ENCODE measurements at places on chromosomes 5 and 9. TPM values are rescaled to one million over a fixed set of nuclear protein-coding genes. Genes with fewer than 3 reads are reported as not detected.

The ACER2 gene
- 3.9 TPM for total RNA-seq

DNA sequence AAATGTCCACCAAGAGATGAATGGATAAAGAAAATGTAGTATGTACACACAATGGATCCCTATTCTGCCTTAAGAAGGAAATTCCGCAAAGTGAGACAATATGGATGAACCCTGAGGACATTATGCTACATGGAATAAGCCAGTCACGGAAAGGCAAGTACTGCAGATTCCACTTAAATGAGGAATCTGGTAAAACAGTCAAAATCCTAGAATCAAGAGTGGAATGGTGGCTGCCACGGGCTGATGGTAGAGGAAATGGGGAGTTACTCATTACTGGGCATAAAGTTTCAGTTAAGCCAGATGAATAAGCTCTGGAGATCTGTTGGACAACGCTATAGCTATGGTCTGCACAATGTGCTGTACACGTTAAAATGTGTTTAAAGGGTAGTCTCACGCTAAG is 47.2 kb downstream of the STK10 start:
- DNase-seq: no peak
- H3K27ac ChIP-seq: no peak overlapping the region
- no peak overlapping the region for H3K4me3 ChIP-seq
- H3K27me3 ChIP-seq: no peaks in the 10 kb centered on the region
- H3K4me1 ChIP-seq: peaks cover 9% of the 10 kb centered on the region

DNA sequence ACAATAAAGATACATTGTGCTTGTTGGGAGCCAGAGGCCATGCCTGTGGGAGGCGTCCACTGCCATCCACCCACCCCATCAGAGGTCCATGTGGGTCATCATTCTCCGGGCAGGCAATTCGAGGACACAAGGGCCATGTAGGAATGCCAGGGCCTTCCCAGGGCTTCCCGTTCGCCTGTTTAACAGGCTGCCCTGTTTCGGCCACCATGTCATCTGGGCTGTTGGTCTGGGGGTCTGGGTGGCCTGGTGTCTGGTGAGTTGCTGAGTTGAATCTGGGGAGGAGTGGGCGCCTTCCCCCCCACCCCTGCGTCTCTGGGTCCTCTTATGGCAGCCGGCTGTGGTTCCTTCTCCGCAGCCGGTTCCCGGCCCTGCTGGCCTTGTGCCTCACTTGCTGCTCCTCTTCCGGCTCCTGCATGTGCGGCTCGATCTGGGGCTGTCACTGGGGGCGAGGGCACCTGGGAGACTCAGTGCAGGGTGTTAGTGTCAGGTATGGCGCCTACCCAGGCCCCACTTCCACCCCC is 117.4 kb downstream of the WNK2 start:
- H3K4me3 ChIP-seq: no peak overlapping the region
- H3K36me3 ChIP-seq: no peaks in the 10 kb centered on the region
- H3K27ac ChIP-seq: no peak overlapping the region

- H3K27me3 ChIP-seq: no peaks in the 10 kb centered on the region
- H3K27ac ChIP-seq: no peak overlapping the region
- no peaks in the 10 kb centered on the region for H3K36me3 ChIP-seq
- no peak overlapping the region for H3K4me3 ChIP-seq
- no peaks in the 10 kb centered on the region for H3K4me1 ChIP-seq
Measured at GRCh38 chr5:84215521-84215920, 169.2 kb downstream of the EDIL3 start.

GRCh38 chr9:617445-618085 is 223.9 kb upstream of the DMRT1 start:
- H3K27me3 ChIP-seq: no peaks in the 10 kb centered on the region
- no peak overlapping the region for H3K4me3 ChIP-seq
- no peaks in the 10 kb centered on the region for H3K36me3 ChIP-seq
- H3K4me1 ChIP-seq: peaks cover 35% of the 10 kb centered on the region
- no peak for DNase-seq

All from vagina (tissue), 2 donors.